Renal cortex interstitium (tissue), 15 donors: ENCODE measurements at places on chromosomes 3 and 15.

GRCh38 chr15:28897861-28898585 is 12.2 kb downstream of the APBA2 start:
- DNase-seq: no peak

DNA sequence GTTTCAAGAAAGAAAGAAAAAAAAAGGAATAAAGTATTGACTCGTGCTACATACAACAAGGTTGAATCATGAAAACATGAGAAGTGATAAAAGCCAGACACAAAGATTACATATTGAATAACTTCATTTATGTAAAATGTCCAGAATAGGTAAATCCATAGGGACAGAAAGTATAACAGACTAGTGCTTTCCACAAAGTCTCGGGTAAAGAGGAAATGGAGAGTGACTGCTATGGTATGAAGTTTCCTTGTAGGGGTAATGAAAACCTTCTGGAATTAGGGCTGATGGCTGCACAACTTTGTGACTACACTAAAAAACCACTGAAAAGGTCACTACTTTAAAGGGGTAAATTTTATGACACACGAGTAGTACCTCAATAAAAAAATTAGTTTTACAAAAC is 13.0 kb downstream of the LRRFIP2 start:
- DNase-seq: no peak

DNA sequence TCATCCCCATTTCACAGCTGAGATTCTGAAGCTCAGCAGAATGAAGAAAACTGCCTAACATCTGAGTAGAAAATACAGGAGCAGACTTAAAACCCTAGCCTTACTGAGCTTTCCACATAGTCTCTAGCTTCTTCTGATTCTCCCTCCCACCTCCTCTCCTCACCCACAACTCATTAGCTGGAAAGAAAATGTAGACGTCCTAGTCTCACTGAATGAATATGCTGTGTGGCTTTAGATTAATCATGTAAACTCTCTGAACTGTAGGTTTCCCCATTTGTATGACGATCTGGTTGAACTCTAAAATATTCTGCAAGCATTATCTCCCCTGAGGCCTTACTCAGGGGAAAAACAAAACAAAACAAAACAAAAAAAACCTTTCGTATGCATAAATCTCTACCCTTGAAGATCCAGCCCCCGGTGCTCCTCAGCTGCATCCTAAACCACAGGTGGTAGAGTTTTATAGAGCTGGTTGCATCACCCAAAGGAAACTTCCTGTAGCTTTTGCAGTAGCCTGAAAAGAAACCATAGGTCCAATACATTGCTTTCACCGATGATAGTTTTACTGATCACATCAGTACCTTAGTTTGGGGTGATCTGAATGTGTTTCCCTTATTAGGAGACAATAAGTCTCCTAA is 40.6 kb downstream of the FOXB1 start:
- DNase-seq: no peak

DNA sequence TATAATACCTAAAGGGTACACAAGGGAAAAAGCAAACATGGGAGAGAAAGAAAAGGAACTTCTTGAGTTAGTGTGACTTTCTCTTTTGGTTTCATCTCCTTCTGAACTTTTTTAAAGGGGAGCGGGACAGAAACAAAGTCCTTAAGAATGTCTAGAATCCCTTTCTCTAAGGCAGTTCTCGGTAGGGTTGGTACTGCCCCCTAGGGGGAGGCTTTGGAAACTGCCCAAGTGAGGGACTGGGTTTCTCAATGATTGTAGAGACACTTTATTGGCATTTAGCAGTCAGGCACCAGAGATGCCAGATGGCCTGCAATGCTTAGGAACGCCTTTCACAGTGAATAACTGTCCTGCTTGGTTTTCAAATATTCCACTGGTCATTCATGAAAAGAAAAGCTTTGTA is 172.7 kb downstream of the WDR72 start:
- DNase-seq: no peak
